ENCODE measurements at places on chromosomes 11 and 22.

- no peak for DNase-seq
Observed at GRCh38 chr11:23111527-23111926, 251.3 kb upstream of the CCDC179 start.

- DNase-seq, result no peak
Observed at GRCh38 chr11:124886476-124886875, 11.2 kb downstream of the ROBO4 start.

- DNase-seq, result no peak
Observed at GRCh38 chr11:72373163-72373562, 61.2 kb downstream of the CLPB start.

- no peak for DNase-seq
Observed at GRCh38 chr11:16856022-16856471, 117.6 kb downstream of the C11orf58 start.

GRCh38 chr11:119776031-119776636, 47.1 kb upstream of the NECTIN1 start:
- DNase-seq, result no peak

DNA sequence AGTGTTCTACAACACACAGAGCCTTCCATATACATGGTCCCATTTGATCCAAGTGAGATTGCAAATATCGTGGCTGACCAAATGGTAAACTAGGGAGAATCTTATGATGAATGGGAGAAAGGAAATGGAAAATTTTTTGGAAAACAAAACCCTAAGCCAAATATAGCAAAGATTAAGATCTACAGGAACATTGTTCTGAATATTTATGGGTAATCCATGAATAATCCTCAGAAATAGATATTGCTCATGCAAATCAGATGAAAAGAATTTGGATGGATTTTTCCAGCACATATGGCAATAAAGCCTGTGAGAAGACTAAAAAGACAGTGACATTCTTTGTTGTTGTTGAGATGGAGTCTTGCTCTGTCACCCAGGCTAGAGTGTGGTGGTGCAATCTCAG, 21.7 kb upstream of the PRDM10 start:
- DNase-seq, result no peak

DNA sequence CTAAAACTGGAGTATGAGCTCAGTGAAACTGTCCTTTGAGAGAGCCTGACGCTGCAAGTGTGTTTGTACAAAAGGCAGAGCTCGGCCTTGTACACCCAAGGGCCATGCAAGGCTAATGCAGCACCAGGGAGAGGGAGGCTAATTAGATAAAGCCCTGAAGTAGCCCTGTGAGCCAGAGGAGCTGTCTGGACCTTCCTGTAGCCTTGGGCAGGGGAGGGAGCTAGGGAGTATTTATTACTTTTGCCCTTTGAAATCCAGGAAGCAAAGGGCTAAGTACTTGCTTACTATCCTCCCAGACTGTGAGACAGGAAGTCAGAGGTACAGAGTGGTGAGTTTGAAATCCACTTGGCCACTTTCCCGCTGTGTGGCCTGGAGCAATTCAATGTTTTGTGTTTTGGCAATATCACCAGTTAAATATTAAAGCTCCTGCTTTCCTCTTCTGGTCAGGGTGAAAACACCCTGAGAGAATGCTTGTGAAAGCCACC, 10.2 kb upstream of the LDHA start:
- peak; percentile 73 for DNase-seq

DNA sequence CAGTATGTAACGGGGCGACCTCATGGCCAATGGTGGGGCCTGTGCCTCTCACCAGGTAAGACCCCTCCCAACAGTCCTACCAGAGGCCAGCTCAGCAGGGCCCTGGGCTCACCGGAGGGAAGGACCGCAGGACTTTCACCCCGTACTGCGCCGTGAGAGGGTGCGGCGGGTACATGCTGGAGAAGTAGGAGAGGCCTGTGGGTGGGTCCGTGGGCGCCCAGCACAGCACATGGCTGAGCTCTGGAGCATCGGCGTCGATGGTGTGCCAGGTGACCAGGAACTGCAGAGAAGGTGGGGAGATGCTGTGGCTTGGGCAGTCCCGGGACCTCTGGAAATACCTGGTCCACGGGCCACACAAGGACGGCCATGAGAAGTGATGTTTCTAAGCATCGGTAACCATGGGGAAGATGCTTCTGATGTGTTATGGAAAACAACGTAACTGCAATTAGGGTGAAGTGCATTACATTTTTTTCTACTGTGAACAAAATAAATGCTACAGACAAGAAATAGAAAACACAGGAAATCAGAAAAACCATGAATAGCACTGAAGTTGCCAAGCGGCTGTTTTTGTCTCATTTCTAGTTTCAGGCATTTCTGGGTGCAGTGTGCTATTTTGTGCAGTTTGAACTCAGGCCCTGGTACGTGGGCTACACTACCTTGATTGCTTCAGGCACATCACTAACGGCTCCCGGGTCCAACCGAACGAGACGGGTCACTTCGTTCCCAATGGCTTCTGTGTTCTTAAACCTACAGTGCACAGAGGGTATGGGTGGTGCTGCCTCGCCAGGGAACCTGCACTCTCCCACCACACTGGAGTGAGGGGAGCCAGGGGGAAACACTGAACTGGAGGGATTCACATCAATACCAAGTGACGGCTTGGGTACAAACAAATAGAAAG, 46.5 kb upstream of the SERPIND1 start:
- no peak for DNase-seq

DNA sequence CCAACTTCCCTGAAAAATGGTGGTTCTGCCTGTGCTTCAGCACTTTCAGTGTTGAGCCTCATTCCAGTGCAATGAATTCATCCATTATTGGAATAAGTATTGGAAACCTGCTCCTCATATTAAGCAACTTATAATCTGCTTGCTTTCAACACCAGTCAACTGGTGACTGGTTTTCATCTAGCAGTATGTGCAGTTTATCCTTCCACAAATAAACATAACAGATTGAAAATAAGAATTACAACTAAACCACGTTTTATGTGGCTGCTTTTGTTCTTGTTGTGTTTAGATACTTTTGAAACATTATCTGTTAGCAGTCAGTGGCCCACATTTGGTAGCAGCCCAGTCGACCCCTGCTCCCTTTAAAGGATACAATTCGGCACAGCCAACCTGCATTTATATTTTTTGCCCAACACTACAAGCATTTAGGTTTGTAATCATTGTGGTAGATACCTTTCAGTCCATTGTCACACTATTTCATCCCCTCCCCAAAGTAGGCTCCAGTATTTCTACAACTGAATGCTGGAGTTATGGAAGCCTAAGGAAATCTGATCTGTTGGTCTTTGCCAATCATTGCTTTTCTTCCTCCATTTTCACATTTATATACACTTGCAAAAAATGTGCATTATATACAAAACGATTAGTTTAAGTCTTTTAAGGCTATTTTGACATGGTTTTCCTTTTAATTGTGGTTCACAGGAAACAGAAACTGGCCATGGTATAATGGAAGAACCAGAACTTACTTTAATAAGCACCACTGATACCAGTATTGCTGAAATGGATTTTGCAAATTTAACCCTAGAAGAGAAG, 13.1 kb downstream of the TAF1D start:
- DNase-seq, result peak; percentile 48

DNA sequence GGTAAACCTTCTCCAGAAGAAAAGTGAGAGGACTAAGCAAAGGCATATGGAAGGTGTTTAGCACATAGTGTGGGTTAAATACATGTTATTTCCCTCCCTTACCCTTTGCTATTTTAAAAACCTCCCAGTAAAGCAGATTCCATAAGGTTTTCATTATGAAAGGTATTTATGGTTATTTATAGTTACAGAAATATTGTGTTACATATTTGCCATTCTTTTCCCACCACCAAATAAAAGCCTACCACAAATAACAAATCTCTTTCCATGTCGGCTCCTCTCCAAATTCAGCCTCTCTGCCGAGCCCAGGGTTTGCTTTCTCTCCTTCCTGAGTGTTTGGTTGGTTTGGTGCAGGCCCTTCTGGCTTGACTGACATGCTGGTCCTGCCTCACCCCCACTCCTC, 64.4 kb downstream of the INSC start:
- no peak for DNase-seq

GRCh38 chr11:96664110-96664509, 274.3 kb downstream of the JRKL start:
- no peak for DNase-seq

GRCh38 chr22:31585161-31585859, 76.7 kb downstream of the PISD start:
- peak; percentile 54 for DNase-seq

Measured in NB4 (cell line).